ENCODE measurements at places on chromosomes 16 and 17.
A peak's percentile ranks its signal among the peaks of the same experiment; 100 is the strongest.

DNA sequence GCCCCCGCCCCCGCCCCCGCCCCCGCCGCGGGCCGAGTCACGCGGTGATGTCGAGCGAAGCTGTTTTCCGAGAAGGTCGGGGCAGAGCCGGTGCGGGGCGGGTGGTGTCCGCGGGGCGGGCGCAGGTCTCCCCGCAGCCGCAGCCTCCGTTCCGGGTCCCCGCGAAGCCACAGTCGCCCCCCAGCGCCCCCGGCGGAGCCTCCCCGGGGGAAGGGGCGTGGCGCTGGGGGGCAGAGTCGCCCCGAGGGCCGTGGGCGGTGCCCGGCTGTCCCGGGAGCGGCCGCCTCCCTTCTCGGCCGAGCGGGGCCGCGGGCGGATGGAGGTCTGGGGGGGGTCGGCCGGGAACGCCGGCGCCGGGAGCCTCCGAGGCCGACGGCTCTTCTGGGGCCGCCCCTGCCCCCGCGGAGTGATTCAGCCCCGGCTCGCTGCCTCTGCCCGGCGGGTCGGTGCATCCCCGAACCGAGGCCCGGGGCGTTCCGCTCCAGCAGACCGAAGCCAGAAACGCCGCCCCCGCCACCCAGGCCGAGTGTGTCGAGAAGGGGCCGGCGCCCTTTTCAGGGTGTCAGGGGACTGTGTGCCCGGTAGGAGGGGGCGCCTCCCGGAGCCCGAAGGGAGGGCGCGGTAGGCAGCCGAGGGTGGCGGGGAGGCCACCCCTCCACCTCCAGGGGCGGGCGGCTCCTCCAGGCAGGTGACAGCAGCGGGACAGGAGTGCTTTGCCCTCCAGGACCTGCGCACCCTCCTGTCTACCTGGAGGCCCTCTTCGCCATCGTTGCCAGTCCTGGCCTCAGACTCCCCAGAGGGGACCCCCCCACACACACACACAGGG lies 1.7 kb downstream of the METRNL start:
- no peak for DNase-seq

DNA sequence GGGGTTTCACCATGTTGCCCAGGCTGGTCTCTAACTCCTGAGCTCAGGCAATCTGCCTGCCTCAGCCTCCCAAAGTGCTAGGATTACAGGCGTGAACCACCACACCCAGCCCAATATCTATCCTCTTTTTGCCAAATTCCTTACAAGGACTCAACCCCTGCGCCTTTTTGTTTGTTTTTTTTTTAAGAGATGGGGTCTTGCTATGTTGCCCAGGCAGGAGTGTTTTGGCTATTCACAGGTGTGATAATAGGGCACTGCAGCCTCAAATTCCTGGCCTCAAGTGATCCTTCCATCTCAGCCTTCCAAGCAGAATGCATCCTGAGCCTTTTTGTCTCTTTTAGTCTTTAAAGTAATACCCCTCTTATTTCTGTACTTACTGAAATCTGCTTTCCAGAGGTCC lies 17.0 kb downstream of the SP2 start:
- DNase-seq = no peak

GRCh38 chr16:383326-384051 lies 1.7 kb upstream of the PGAP6 start:
- no peak for DNase-seq

DNA sequence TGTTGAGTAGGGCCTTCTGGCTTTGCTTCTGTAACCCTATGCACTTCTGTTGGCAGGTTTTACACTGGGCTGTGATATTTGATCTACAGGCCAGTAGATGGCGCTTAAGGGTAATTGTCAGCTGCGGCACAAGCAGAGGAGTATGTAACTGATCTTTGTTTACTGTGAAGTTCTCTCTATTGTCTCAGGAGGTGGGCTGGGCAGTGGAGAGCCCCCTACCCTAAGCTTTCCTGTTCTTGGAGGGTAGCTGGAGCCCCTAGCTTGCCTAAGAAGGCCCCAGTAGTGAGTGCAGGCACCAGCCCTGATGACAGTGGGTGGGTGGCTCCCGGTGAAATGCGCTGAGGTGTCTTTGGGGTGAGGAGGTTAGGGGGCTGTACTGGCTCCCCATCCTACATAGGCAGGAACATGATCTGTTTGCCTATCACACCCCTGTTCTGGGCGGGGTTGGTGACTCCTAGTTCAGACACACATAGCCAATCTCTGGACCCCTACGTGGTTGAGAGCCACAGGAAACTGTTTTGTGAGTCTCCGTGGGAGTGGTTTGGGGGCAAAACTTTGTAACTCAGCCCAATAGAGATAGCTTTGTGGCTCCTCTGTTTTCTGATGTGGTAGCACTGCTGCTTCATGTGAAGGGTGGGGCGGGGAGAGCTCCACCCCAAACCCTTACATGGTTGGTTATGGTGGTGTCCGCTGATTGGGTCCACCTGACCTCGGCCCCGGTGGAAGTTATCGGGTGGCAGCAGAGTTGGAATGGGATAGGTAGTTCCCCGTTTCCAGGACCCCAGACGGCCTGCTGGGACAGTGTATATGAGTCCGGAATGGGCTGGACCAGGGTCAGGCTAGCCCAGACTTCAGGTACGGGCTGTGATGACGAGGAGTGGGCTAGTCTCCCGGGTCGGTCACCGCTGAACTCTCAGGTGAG lies 60.4 kb downstream of the SLFN11 start:
- DNase-seq = peak; percentile 70

- no peak for DNase-seq
Measured at GRCh38 chr16:64962786-64963185, 159.1 kb downstream of the CDH11 start.

- no peak for DNase-seq
Measured at GRCh38 chr17:44272321-44272951, 4.5 kb upstream of the SLC4A1 start.

GRCh38 chr16:49531931-49532840 lies 158.6 kb downstream of the C16orf78 start:
- no peak for DNase-seq

DNA sequence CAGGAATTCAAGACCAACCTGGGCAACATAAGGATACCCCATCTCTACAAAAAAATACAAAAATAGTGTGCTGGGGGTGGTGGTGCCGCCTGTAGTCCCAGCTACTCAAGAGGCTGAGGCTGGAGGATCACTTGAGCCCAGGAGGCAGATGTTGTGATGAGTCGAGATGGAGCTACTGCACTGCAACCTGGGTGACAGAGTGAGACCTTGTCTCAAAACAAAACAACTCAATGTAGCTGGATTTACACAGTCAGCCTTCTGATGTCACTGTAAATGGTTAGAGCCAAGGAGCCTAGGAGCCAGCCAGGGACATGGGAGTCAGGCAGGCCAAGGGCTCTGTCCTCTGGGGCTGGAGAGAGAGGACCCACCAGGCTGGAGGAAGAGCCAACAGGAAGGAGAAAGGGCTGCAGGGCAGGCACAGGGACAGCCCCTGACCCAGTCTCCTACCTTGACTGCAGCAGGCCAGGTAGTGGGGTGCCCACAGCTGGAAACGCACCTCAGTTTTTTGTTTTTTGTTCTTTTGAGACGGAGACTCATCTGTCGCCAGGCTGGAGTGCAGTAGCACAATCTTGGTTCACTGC lies 8.4 kb downstream of the CDIPT start:
- DNase-seq = no peak

GRCh38 chr16:68190081-68190480 lies 45.8 kb downstream of the ESRP2 start:
- DNase-seq = no peak

DNA sequence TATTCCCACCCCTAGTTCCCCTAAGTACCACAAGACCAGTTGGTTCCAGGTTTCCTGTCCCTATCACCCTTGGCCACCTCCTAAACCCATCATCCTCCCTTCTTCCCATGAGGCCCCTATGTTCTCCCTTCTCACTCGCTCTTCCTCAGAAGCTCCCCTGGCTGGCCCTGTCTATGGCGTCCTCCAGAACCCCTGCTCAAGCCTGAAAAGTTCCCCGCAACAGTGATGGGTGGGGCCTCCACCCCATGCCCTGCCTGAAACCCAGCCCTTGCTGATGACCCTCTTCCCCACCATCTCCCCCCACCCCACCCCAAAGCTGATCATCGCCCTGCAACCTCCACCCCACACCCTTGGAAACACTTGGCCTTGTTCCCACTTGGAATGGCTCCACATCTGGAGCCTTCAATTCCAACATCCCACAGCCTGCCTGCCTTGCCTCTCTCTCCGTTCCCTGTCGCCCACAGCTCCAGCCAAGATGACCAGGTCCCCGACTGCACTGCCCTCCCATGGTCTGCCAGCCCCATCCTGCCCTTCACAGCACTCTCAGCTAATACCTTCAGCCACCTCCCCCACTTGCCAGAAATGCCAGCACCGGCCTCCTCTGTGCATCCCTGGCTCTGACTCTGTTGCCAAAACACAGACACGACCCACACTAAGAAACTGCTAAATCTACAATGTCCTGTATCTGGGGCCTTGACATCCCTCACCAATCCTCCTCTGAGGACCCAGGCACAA lies 10.5 kb downstream of the OSBPL7 start:
- no peak for DNase-seq

- no peak for DNase-seq
Measured at GRCh38 chr17:64387145-64387473, 3.6 kb downstream of the PECAM1 start.

DNA sequence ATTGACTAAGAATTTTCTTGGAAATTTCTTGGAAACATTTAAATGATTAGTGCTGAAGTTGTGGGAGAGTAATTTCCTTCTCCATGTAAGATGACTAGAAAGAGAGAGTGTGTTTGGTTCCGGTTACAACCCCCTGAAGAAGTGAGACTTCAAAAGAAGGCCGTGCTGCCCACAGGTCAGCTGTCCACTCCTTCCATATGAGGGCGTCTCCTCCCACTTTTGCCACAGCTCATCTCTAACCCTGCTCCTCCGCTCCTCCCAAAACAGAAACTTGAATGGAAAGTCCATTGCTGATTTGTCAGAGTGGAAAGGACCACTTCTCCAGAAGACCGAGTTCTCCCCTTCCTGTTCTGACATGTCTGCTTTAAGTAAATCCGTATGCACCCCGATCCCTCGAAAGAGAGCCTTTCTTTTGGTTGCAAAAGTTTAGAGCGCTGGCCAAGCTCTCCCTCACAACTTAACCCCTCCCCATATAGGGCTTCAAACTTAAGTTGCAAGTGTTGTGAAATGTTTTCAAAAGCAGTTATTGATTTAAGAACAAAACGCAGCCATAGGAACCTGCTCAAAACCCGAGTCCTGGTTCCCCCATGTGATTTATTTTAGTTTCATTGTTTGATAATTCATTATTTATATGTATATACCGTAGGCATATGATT lies 129.5 kb downstream of the SOCS1 start:
- no peak for DNase-seq

GRCh38 chr17:38701504-38702165 lies 3.4 kb upstream of the MLLT6 start:
- peak; percentile 10 for DNase-seq

DNA sequence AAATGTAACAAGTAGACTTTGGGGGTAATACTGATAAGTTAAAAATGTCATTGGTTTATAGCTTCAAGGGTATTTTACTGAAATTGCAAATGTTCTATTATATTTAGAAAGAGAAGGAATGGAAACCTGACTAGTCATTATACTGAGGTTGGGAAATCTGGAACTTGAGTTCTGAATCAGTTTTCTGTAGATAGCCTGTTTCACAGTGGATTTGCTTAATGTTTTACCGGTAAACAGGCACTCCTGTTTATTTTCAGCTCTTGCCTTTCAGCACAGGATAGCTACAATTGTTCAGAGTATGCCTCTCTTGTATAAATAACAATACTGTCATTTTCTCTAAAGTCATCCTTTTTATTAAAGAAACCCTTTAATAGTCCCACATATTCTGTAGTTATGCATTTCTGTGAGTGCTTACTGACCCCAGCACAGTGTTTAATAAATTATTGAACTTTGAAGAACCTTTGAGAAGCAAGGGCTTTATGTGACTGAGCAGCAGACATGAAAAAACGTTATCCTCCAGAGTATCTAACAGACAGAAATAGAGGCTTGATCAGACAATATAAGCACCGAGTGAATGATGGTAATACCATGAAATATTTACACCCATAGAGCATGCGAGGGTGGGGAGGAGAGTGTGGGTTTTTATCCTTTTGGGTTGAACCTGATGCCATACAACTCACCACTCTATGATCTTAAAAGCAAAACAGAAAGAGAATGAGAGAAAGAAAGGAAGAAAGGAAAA lies 58.2 kb downstream of the FTO start:
- DNase-seq = no peak

DNA sequence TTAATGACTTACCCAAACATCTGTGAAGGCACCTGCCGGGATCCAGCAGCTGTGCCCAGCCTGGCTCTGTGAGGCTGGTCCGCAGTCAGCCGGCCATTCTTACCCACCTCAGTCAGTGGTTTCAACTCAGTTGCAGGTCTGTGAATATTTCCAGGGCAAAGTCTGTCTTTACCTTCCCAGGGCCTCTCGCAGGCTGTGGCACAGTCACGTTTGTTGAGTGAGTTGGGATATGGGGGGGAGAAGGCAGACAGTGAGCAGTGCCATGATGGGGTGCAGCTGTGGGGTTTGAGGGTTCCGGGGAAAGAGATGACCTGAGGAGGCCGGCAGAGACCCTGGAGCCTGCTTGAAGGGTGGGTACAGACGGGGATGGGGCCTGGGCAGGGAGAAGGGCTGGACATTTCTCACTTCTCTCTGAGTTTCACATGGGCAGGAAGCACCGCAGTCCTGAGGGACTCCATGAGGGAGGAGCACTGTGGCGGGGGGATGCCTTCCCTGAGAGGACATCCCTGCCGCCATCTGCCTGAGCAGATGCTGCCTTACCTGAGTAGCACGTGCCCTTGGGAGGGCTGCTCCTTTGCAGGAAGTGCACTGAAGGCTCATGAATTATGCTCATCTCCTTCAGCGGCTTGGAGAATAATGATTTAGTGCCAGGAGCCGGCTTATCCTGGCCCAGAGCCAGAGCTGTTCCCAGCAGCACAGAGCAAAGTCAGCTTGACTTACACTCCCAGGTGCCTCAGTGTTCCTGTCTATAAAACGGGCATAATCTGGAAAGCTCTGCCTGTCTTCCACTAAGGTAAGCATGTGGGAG lies 48.1 kb downstream of the KSR1 start:
- no peak for DNase-seq

DNA sequence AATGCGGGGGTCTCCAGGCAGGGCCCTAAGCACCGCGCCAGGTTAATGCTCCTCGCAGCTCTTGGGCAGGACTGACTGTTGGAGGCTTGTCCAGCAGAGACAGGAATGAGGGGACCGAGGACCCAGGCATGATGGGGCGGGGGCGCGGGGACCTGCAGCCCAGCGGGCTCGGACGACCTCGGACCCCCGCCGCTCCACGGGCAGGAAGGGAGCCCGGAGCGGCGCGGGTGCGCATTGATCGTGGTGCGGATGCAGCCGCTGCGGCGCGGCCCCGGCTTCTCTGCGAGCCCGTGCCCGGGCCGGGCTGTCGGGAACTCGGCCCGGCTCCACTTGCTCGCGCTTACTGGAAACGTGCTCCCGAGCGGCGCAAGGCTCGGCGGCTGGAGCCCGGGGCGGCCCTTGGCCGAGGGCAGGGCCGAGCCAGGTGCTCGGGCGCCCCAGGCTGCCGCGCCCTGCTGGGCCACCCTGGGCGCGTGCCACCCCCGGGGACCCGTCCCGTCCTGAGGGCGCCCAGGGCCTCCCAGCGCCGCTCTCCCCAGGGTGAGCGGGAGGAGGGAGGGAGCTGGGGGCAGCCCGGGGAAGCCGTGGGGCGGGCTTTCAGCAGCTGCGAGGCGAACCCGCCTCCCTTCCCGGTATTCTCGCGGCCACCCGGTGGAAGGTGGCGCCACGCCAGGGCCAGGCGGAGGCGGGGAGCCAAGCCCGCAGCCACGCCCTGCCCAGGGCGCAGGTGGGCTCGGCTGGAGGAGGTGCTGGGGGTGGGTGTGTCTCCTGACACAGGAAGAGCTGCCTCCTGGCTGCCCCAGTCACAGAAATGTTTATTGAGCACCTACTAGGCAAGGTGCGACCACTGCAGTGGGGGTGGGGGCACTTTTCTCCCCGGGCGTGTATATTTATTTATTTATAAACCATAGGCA lies 45.9 kb downstream of the SOCS3 start:
- DNase-seq = peak; percentile 72
